A375 (cell line): ENCODE measurements at places on chromosomes 5 and 9. TPM values are rescaled to one million over a fixed set of nuclear protein-coding genes. Genes with fewer than 3 reads are reported as not detected.

Gene SAP30L
- 28.9 and 33.3 TPM in 2 replicates for total RNA-seq

Gene ANKRD34B
- total RNA-seq, result not detected in 2 replicates

Gene KLF9
- total RNA-seq, result 109 and 110 TPM in 2 replicates

Gene PCDHB14
- total RNA-seq, result 1.8 and 2.9 TPM in 2 replicates

Gene CTSV
- 0.83 and 0.90 TPM in 2 replicates for total RNA-seq

Gene FYB1
- 1.0 and 2.4 TPM in 2 replicates for total RNA-seq

Gene ALDOB
- not detected in 2 replicates for total RNA-seq

Gene CENPK
- total RNA-seq, result 33.7 and 34.6 TPM in 2 replicates

Gene TRPM6
- not detected in 2 replicates for total RNA-seq
